Dermis blood vessel endothelial cell (primary cell): ENCODE measurements at places on chromosomes 11 and 22.

- peak; percentile 91 for DNase-seq
Observed at GRCh38 chr11:66408488-66409214, 12.2 kb upstream of the NPAS4 start.

GRCh38 chr11:65501186-65501471, 2.3 kb downstream of the MALAT1 start:
- peak; percentile 31 for DNase-seq

DNA sequence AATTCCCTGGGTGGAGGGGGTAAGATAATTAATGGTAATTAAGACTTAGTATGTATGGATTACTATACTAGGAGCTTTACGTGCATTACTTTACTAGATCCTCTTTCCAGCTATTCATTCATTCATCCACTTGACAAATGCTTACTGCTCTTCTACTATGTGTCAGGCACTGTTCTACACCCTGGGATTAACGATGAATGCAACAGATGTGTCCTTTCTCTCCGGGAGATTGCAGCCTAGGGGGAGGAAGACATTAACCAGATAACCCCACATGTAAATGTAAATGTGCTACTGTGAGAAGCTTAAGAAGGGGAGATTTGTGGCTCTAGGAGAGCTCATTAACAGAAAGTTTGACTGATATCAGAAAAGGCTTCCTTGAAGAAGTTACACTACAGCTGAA, 1.7 kb downstream of the ANKK1 start:
- DNase-seq, result no peak

GRCh38 chr11:79768343-79768742, 327.5 kb upstream of the TENM4 start:
- DNase-seq, result no peak

GRCh38 chr11:7495882-7496551, 10.7 kb downstream of the OLFML1 start:
- DNase-seq, result no peak

- DNase-seq, result no peak
Observed at GRCh38 chr11:116721988-116722387, 50.8 kb downstream of the BUD13 start.

DNA sequence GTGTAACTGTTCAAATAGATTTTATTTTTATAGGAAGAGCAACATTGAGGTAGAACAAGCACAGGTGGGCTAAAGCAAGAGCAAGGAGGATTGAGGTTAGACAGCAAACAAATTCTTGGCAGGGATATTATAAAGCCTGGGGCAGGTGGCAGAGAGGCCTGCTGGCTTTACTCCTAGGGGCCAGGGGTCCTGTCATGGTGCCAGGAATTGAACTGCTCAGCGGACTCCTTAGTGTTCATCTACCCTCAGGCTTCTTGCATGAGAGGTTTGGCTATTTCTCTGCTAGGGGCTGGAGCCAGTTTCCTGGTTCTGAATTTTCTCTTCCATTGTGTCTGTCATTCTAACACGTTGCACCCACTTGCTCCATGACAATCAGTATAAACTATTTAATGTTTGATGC, 217.2 kb upstream of the NCAM1 start:
- no peak for DNase-seq

GRCh38 chr11:77789731-77790476, 30.6 kb downstream of the RSF1 start:
- DNase-seq, result no peak

- no peak for DNase-seq
Observed at GRCh38 chr11:69250186-69251056, 43.5 kb upstream of the MYEOV start.

DNA sequence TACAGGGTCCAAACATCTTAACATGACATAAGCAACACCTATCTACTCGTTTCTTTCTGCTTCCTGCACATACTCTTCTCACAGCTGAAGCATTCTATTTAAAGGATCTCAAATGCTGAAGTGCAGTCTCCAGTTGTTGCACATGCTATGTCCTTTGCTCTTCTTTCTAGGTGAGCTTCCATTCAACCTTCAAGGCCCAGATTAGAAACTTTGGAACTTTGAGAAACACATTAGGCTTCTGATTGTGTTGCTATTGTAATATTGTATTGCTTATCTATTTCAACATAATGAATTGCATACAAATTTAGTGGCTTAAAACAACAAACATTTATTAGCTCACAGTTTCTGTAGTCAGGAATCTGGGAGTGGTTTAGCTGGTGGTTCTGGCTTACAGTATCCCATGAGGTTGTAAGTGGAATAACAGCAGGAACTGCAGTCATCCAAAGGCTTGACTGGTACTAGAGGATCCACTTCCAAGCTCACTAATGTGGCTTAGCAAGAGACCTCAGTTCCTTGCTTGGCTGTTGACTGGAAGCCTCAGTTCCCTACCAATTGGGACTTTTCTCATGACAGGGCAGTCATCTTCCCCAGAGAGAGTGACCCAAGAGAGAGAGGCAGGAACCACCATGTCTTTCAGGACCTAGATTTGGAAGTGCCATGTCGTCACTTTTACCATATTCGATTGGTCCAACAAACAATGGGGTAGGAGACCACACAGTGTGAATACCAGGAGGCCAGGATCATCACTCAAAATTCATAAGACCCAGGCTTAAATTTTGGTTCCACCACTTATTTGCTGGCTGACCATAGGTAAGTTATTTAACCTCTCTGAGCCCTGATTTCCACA, 27.2 kb upstream of the RASSF10 start:
- no peak for DNase-seq

DNA sequence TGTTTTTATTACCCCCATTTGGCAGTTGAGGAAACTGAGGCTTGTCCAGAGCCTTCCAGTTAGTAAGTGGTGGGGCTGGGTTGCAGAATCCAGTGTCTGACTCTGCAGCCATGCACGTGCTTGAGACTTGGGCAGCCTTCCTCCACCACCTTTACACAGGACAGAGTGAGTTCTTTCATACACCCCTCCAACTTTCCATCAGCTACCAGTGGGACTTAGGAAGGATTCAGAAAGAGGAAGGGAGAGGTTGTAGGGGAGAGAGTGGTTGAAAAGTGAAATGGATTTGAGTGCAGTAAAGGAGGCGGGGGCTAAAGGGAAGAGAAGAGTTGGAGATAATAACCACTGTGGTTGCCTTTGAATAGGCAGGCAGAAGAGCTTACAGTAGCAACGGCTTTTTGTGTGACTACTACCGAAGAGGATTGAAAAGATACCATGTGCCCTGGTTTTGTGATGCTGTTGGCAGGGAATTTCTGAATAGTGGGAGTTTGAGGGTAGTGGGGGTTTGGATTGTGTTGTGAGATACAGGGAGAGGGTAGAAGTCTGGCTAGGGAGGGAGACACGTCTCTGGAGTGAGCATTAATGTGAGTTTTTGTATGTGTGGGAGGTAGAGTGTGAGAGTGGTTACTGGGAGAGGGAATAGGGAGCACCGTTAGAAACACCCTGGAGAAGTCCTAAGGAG, 1.7 kb downstream of the UVRAG start:
- DNase-seq, result peak; percentile 39
